ENCODE measurements at places on chromosomes 2 and 18.

- no peak for DNase-seq
Measured at GRCh38 chr2:239025096-239025801, 177.4 kb downstream of the TWIST2 start.

GRCh38 chr18:49142216-49142615, 191.5 kb upstream of the SMAD7 start:
- DNase-seq = no peak

- DNase-seq = no peak
Measured at GRCh38 chr2:30030361-30030760, 109.0 kb upstream of the ALK start.

- DNase-seq = no peak
Measured at GRCh38 chr18:72378016-72378415, 166.1 kb downstream of the CBLN2 start.

DNA sequence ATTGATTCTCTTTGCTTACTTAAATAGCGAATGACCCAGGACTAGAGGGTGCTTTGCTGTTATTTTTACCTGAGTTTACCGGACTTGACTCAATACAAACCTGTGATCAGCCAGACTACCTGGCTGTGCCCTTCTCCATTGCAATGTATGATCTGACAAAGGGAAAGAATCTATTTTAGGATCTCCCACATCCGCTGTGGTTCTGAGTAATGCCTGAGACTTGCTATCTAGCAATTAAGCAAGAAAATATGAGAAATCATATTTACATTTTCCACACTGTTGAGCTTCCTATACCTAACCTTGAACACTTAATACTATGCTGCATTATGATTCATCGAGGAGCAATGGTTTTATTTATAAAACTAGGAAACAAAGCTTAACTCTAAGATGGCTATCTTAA, 215.2 kb downstream of the RAD51AP2 start:
- no peak for DNase-seq

DNA sequence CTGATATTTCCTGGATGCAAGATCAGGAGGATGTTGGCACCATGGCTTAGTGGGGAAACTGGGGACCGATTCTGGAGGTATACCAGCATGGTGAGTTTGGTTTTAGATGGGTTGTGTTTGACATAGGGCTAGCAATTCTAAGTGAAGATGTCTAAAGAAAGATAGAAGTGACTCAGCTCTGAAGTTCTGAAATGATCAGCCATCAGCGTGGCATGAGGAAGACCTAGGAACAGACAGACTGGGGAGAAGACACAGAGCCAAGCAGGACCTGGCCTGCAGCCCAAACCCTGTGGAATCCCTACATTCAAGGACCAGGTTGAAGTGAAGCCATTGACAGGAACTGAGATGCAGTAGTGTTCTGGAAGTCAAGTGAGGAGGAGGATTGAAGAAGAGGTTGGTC, 39.8 kb downstream of the HRH4 start:
- no peak for DNase-seq

DNA sequence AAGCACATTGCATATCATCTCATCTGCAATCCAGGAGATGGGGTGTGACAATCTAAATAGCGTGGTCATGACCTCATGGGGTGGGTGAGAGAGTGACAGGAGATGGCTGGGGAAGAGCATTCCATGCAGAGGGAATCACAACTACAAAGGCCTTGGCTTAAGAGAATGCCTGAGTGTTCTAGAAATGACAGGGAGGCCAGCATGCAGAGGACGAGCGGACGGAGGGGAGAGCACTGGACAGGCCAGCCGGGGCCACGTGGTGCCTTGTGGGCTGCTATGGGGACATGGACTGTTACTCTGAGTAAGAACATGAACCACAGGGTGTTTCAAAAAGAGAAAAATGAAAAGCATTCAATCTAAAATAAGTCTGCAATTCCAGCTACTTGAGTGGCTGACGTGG, 117.9 kb upstream of the ODC1 start:
- DNase-seq = no peak

- no peak for DNase-seq
Measured at GRCh38 chr18:68676913-68677312, 38.0 kb downstream of the TMX3 start.

DNA sequence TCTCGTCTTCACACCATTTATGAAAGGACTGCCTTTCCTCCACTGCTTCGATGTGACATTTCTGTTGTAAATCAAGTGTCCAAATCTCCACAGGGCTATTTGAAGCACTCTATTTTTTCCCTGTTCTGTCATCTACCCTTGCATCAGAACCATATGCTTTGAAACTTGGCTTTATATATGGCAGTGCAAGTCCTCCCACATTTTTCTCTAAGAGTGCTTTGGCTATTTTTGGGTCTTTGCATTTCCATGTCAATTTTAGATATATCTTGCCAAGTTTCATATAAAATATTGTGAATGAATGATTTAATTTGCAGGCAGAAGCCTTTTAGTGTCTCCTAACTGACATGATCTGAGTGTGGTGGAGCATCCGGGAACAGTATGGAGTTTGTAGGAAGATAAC, 37.8 kb upstream of the CBLN2 start:
- no peak for DNase-seq

- DNase-seq = no peak
Measured at GRCh38 chr18:13240060-13240725, 21.6 kb downstream of the LDLRAD4 start.

DNA sequence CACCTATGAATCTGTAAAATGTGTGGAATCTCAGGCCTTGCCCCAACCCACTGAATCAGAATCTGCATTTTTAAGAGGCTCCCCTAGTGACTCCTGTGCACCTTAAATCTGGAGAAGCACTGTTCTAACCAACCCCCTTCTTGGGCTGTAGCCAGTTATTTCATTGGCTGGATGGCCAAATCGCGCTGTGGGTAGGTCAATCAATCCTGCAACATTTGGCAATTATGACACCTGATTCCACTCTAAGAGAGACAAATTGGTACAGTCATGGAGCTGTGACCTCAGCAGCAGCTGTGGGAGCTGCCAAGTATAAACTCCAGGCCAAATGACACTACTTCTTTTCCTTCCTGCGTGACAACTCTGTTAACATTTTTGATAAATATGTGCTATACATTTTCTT, 208.7 kb downstream of the CLIP4 start:
- DNase-seq = no peak

Data from NCI-H774 (cell line).